ENCODE measurements at places on chromosomes 1 and 21.

DNA sequence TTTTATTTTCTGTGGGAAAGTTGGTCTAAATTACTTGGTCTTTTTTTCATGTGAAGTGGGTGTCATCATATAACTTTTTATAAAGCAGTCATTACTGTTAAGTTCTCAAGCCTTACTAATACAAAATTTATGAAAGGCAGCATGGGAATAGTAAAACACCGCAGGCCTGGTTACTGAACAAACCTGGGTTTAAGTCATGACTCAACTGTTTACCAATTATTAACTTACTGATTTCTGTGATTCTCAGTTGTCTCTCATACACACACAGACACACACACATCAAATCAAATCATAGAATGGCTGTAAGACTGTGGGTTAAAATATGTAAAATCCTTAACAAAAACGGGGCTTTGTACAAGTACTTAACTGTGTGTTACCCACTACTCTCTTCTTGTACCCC, 14.6 kb downstream of the MAEL start:
- DNase-seq = no peak

GRCh38 chr21:34878940-34879339, 170.2 kb downstream of the RUNX1 start:
- no peak for DNase-seq

DNA sequence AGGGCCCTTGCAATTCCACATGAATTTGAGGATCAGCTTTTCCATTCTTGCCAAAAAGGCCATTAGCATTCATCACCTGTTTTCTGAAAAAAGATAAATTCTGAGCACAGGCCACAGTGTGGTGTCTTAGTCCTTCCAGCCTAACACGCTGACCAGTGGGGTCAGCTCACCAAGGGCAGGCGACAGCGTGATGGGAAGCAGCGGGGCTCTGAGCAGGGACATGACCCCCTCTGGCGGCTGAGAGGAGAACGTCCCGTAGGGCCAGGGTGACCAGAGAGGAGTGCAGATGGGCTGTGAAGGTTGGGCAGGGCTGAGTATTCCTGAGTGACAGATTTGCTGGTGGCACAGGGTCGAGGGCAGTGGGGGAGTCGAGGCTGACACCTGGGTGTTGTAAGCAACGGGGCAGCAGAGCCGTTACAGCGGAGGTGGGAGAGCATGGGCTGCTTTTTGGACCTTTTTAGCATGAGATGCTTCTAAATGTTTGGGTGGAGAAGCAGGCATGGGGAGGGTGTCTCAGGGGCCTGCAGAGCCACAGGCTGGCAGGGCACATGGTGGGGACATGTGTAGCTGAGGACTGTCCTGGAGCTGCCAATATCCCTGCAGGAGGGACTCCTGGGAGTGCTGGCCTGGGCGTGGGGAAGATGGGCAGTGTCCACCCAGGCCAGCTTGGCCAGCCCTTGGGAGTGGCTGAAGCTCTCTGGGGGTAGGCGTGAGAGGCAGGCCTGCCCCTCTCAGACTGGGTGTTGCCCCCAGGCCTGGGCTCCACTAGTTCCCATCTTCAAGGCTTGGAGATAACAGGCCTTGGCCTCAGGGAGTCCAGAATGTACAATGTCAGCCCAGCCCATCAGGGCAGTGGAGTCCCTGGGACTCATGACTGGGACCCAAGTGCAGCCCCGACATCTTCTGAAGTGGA, 8.6 kb upstream of the CALML6 start:
- peak; percentile 53 for DNase-seq

DNA sequence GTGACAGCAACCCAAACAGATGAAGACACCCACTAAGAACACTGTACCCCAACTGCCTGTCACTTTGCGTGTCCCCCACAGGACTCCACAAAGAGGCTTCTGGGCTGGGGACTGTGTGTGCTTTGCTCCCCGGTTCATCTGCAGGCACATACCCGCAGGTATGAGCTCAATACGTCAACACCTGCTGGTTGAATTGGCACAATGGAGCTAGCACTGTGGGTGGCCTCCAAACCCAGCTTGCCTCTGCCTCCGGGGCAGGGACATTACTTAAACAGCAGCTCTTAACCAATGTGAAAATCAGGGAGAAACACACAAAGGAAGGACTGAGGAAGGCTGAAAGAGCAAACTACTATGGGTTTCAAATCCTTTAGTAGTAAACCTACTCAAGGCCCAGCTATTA, 140.2 kb upstream of the TIAM1 start:
- no peak for DNase-seq

GRCh38 chr1:172628401-172628800, 30.5 kb upstream of the FASLG start:
- DNase-seq = no peak

DNA sequence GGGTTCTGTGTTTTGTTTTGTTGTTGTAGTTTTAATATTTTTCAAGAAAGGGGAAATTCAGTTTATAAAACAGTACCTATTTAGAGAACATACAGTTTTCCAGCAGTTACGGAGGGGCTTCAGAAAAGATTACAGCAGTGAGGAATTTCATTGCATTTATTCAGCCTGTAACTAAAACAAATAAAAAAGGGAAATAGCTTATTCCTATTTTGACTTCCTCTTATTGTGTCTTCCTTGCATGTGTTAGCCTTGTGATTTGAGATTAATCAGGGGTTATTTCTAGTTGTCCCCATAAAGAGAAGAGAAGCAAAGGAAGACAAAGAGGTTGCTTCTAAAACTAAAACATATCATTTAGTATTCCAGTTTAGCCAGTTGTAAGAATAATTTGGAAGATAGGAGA, 35.0 kb downstream of the CTTNBP2NL start:
- DNase-seq = no peak

DNA sequence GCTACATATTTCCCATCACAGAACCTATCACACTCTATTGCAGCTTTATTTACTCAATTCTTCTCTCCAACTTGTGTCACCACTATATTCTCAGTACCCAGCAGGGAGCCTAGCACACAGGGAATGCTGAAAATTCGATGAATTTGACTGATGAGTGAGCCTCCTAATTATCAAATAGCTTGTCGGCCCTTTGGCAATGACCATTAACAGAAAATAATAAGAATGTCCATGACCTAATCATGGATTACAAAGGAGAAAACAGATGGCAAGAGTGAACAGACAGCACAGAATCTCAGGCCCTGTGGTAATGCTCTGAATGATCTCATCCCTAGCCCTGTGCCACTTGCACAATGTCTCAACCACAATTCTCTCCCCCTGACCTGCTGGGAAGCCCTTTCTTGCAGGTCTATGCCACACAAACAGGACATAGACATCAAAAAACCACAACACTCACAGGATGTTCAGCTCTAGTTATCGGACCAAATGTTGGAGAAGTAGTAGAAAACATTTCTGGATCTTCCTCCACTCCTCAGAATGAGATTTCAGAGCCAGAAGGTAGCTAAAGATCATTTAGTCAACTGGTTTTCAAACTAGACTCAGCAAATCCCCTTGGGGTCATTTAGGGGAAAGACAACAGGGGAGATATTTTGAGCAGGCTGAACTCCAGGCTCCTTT, 68.4 kb downstream of the LUZP1 start:
- peak; percentile 72 for DNase-seq

Measured in stromal cell of bone marrow (primary cell).